SW 1271 (cell line): ENCODE measurements at places on chromosomes 2 and 18.

GRCh38 chr2:102110596-102111334, 31.8 kb upstream of the IL1R1 start:
- DNase-seq, result no peak

DNA sequence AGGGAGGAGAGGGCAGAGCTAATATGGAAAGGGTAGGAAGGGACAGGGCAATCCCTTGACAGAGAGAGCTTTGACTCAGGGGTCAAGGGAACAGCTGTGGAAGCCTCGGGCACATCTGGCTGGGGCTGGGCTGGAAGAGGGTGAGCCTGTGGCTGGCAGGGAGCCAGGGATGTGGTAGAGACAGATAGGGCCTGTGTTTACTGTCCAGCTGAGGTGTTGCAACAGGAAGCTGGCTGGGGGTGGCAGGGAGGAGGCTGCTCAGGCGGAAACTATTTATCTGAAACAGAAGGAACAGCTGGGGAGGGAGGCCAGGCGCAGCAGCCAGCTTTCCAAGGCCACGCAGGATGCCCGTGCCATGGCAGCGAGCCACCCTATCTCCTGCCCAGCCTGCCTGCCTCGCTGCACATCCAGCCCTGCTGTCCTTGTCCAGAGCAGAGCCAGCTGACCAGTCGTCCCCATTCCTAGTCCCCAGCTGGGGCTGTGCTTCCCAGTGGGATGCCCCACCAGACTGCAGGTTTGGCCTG, 264.7 kb downstream of the CYP26B1 start:
- peak; percentile 59 for DNase-seq

GRCh38 chr2:69464575-69464974, 27.3 kb upstream of the NFU1 start:
- DNase-seq, result no peak

GRCh38 chr2:71619230-71619741, 165.9 kb downstream of the DYSF start:
- DNase-seq, result no peak

DNA sequence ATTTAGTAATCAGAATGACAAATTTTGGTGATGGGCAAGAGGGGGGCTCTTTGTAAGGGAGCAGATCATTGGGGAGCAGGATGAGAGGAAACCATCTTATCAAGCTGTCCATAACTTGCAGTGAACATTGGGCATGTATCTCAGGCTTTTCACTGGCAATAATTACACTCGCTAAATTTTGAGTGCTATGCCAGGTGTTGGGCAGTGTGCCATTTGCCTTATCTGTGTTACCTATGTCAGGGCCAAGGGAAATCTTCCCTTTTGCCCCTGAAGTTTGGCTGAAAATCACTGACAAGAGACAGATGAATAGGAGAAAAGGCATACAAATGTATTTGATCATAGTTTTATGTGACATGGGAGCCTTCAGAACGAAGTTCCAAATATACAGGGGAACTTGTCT, 39.0 kb downstream of the NOSTRIN start:
- no peak for DNase-seq

GRCh38 chr2:64606479-64607363, 47.0 kb downstream of the SERTAD2 start:
- no peak for DNase-seq

GRCh38 chr18:27871726-27872125, 305.2 kb downstream of the CDH2 start:
- no peak for DNase-seq

DNA sequence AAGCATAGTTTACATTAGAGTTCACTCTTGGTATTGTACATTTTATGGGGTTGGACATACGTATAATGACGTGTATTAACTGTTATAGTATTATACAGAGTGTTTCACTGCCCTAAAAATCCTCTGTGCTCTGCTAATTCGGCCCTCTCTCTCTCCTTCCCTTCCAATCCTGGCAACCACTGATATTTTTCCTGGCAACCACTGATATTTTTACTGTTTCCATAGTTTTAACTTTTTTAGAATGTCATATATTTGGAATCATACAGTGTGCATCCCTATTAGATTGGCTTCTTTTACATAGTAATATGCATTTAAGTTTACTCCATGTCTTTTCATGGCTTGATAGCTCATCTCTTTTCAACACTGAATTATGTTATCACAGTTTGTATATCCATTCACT, 526.7 kb downstream of the RIT2 start:
- no peak for DNase-seq

DNA sequence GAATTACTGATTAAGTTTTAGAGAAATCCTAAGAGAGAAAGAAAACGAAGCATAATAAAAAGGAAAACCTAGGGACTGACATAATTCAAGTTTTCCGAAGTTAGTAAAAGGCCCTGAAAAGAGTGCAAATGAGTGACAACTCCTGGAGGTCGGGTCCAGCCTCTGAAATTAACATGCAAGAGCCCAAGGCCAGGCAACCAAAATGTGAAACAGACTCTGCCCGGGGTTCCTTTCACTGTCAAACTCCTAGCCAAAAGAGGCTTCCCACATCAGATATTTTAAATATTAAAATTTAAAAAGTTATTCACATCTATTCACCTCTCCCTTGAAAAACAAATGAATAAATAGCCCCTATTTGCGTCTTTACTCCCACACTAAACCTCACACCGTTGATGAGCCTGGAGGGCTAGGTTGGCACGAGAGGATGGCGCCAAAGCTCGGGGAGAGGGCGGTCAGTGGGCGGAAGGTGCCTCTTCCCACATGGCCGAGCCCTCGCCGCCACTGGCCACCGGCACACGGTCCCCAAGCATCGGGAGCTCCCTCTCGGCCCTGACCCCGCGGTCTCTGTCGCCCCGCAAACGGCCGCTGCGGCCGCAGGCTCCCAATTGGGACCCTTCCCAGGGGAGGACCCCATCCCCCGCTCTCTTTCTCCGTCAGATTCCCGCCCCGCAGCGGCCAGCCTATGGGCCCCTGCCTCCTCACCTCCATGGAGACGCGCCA, 630 bp downstream of the PPM1G start:
- DNase-seq, result peak; percentile 69

- DNase-seq, result no peak
Measured at GRCh38 chr18:6366776-6367175, 47.9 kb downstream of the L3MBTL4 start.

DNA sequence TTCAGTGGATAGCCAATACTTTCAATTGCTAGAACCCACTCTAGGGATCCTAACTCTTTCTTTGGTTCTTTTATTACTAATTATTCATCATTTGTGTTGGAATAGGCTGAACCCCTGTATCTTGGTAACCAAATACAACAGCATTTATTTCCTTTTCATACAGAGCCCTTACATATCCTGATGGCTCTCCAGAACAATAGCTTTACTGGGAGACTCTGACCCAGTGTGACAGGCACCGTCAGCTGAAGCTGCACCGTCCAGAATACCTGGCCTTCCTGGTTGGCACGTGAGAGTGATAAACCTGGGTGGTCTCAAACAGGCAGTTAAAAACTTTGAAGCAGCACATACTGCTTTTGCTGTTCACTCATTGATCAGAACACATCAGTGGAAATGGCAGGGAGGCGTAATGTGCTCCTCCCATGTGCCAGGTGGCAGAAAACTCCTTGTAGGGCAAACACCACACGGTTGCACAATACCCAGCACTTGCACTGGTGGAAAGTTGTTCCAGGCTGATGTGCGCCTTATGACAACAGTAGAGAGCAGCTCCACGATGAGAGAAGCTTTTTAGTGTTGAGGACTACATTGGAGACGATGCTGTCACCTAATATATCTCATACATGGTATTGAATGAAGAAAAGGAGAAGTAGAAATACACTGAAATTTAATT, 456.2 kb downstream of the PARD3B start:
- no peak for DNase-seq

- DNase-seq, result no peak
Measured at GRCh38 chr2:61688369-61689334, 150.5 kb upstream of the XPO1 start.

- no peak for DNase-seq
Measured at GRCh38 chr2:131039908-131040660, 53.2 kb downstream of the FAM168B start.

GRCh38 chr2:103445347-103445746, 683.5 kb downstream of the TMEM182 start:
- no peak for DNase-seq

GRCh38 chr18:47343291-47343690, 91.8 kb upstream of the SKOR2 start:
- DNase-seq, result peak; percentile 3

- no peak for DNase-seq
Measured at GRCh38 chr18:58392324-58393000, 236.4 kb downstream of the ALPK2 start.

DNA sequence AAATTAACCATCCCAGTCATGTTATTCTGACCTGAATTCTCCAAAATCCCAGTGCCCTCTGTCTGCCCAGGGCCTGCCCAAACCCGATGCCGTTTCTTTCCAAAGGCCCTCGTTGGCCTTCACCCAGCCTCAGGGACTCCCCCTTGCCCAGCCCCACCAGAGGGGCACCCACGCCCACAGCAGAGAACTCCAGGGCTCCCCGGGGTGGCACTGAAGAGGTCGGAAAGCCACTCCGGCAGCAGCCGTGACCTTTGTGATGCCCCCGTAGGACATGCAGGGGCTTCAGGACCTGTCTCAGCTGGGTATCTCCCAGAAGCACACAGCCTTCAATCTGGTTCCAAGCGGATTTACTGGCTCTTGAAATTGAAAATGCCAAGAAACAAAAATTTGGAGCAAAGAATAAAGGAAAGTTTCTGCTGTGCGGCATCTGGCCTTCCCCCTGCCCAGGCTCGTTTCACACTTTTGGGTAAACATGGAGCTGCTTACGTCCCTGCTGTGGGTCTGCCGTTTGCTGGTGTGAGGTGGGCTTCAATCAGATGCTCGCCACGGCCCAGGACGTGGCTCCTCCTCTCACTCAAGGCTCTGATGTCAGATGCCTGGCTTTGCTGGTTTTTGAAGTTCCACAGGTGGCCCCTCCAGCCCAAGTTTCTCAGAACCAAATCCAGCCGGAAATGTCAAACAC, 101.3 kb downstream of the TPO start:
- no peak for DNase-seq

GRCh38 chr2:42360493-42360889, 526 bp downstream of the COX7A2L start:
- no peak for DNase-seq

DNA sequence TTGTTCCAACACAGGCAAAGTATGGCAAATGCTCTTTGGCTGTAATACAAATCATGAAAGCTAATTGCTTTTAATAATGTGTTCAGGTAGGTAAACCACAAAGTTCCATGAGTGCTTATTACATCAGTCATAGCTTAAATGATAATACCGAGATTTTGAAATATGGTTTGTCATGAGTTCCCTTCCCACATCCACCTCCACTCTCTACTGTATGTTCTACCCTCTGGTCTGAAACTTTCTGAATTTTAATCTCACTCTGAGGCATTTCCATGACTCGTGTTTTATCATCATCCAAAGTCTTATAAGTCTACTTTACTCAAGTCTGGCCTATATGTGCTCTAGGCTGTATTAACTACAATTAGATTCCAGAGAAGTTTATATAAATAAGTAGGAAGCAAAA, 354.8 kb downstream of the AKAIN1 start:
- no peak for DNase-seq

DNA sequence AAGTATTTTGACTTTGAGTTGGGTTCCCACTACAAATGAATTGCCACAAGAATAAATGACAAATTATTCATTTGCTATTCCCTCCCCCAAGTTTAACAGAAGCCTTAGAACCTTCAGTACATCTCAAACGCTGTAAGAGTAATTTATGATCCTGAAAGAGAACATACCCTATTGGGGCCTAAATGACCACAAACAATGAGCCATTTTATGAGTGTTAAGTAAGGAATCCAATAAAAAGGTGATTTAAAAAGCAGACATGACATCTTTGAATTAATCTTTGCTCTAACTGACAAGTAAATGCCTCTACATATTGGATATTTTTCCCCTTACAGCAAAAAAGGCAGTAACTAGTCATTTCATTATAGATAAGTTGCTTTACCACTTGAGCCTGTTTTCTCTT, 136.9 kb downstream of the NRXN1 start:
- no peak for DNase-seq

- DNase-seq, result no peak
Measured at GRCh38 chr2:165009466-165009865, 54.1 kb upstream of the SLC38A11 start.

GRCh38 chr18:3867864-3868311, 417.9 kb downstream of the TGIF1 start:
- no peak for DNase-seq

GRCh38 chr2:25279091-25279651, 62.6 kb downstream of the DNMT3A start:
- no peak for DNase-seq

DNA sequence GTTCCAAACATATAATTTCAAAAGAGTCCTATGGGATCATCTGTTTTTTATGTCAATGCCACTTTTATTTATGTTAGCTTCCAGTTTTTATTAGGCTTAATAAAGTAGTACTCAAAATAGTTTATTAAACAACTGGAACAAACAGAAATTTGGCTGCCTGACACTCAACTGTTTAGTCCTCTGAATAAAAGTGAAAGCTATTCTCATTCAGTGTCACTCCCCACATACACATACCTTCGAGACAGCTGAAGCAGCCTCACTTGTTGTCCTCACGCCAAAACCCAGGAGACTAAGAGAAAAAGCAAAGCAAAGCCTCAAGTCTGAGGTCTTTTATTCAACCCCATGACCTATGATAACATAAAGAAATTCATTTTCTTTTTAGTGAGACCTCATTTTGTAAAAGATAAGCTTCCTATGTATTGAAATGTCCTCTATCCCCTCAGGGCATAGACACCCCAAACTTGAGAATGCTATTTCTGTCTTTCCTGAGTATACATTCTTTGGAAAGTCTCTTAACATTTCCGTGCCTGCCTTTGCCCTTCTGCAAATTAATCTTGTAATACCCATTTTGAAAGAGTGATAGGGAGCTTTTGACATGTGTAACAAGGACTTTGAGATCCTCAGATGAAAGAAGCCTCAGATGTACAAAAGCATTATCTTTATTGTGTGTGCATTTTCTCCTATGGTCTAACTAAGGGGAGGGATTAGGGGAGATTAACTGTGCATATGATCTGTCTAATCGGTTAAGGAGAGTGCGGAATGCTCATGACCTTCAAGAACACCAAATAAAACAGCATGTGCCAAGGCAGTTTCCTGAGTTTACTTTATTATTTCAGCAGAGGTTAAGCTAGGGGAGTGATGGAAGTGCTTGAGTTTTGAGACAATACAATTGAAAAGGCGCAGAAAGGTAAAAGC, 1523.7 kb upstream of the PIK3C3 start:
- DNase-seq, result no peak

- DNase-seq, result no peak
Measured at GRCh38 chr2:189022053-189022481, 47.9 kb downstream of the COL3A1 start.
